Left ventricle myocardium inferior (tissue), 1 donor: ENCODE measurements at places on chromosomes 11 and 22. TPM values are rescaled to one million over a fixed set of nuclear protein-coding genes. Genes with fewer than 3 reads are reported as not detected.

DNA sequence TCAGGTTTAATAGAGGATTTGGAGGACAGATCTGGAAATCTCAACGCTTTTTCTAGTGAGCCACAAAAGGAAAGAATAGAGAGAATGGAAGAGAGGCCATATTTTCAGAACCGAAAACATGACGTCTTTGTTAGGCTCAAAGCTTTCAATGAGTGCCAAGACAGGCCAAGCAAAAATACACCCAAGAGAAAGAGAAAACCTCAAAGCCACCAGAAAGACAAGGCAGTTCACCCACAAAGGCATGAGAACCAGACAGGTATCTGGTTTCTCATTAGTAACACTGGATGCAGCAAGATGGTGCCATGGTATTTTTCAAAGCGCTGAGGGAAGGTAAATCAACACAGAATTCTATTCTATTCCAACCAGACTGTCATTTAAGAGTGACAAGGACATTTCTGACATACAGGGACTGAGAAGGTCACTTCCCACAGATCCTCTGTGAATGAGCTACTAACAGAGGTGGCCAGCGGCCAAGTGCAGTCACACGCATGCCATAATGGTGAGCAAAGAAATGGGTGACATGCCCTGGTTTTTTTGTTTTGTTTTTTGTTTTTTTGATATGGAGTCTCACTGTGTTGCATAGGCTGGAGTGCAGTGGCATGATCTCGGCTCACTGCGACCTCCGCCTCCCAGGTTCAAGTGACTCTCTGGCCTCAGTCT is 41.9 kb downstream of the TOLLIP start:
- H3K27ac ChIP-seq = peak overlapping the region; percentile 35
- DNase-seq = no peak
- no peaks in the 10 kb centered on the region for H3K27me3 ChIP-seq
- no peaks in the 10 kb centered on the region for H3K36me3 ChIP-seq
- no peak overlapping the region for H3K4me3 ChIP-seq
- peaks cover 17% of the 10 kb centered on the region for H3K4me1 ChIP-seq

DNA sequence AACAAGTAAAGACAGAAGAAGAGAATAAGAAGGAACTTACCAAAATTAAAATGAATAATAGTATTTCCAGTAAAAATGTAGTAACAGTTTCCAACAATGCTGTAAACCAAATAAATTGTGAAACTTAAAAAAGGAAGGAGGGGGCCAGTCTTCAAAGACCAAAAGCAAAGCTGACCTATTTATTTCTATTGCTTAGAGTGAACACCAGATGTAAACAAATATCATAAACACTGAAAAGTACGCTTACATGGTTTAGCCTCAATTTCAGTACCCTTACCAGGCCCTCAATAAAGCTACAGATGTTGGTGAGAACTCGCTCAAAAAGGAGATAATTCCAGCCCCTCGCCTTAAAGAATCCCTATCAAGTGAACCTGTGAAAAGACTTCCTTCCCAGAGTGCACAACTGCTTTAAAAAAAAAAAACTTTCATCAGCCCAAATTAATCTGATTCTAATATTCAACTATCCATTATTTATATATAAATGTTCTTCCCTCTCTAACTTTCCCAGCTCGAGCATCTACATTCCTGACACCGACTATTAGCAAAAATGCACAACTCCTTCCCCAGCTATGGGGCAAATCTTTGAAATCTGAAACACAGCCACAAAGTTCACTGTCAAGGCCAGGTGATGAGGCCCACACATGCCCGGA is 2.4 kb downstream of the PHF21A start:
- H3K4me1 ChIP-seq = peaks cover 80% of the 10 kb centered on the region
- H3K27me3 ChIP-seq = no peaks in the 10 kb centered on the region
- peak overlapping the region; percentile 97 for H3K27ac ChIP-seq
- no peak for DNase-seq
- H3K36me3 ChIP-seq = no peaks in the 10 kb centered on the region
- H3K4me3 ChIP-seq = peak overlapping the region; percentile 86

- H3K27ac ChIP-seq = peak overlapping the region; percentile 15
- no peaks in the 10 kb centered on the region for H3K27me3 ChIP-seq
These were observed 26.8 kb downstream of the ANO1 start for GRCh38 chr11:70104961-70105360.

DNA sequence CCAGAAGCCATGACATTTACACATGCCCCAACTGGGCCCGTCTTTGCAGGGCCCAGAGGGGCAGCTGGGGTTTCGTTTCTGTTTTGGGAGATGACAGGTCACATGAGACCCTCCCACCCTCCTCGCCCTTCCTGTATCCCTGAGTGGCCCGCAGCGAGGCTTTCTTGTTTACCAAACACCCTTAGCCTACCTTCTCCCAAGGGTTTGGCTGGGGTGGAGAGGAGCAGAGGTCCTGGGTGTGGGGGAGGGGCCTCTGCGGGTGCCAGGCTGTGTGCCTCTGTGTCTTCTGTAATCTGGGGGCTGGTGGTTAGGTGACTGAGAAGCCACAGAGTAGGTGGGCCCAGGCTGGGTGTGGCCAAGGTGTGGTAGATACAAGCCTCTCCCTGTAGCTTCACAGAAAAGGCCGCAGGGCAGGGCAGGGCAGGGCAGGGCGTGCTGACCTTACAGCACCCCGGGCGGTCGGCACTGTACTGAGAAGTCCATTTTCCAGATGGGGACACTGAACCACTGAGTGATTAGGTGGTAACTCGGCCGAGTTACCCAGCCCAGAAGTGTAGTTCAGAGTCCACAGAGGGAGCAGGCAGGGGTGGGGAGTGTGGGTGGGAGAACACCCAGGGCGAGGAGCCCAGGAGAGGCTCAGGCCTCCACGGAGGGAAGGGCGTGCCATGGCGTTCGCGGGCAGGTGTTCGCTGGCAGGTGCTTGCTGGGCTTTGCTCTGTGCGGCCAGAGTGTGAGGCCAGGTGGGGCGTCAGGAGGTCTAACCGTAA is 8.7 kb downstream of the PRR5 start:
- no peak for DNase-seq
- H3K27ac ChIP-seq = no peak overlapping the region
- H3K27me3 ChIP-seq = peaks cover 17% of the 10 kb centered on the region

DNA sequence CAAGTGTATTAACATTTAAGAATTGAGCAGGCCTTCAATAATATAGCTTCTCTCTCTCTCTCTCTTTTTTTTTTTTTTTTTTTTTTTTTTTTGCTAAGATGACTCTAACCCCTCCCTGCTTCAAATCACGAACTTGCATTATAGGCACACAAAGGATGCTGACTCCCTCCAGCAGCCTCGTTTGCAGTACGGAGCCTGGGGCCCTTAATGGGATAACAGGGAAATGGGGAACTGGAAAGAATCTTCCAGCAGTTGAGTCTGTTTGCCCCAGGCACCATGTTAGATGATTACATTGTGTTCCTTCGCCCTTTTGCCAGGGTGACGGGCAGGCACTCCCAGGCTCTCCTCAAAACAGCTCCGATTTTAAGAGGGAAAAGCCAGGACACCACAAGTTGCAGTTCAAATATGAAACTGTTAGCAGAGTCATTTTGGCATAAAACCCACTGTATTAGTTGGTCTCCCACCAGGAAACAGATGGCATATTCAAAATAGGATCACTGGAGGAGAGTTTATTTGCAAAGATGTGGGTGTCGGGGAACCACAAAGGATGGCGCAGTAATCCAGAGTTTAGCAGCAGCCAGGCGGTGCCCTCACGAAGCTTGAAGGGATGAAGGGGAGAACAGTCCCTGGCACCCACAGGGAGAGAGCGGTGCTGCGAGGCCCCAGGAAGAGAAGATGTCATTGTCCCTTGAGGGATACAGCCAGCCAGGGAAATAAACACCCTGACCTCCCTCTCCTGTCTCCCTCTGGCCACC is 26.5 kb upstream of the TREH start:
- H3K36me3 ChIP-seq = no peaks in the 10 kb centered on the region
- H3K27ac ChIP-seq = no peak overlapping the region
- H3K27me3 ChIP-seq = no peaks in the 10 kb centered on the region
- no peak for DNase-seq
- no peak overlapping the region for H3K4me3 ChIP-seq

DNA sequence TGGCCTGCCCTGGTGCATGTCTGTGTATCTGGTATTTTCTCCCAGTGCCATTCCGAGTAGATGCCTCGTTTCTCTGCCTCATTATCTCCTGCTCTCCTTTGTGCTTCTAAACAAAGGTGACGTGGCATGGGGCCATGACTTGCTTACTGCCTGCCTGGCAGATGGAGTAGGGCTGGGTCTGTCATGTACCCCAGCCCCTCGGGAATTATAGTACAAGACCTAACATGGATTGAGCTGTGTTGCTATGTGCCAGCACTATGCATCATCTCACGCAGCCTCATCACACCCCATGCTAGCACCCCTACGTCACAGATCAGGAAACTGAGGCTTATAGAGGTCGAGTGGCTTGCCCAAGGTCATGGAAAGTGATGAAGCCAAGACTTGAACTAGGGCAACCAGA is 88.1 kb downstream of the GALNT18 start:
- H3K36me3 ChIP-seq = no peaks in the 10 kb centered on the region
- H3K27me3 ChIP-seq = no peaks in the 10 kb centered on the region
- H3K4me3 ChIP-seq = no peak overlapping the region
- peak overlapping the region; percentile 52 for H3K27ac ChIP-seq
- H3K4me1 ChIP-seq = peaks cover 86% of the 10 kb centered on the region

DNA sequence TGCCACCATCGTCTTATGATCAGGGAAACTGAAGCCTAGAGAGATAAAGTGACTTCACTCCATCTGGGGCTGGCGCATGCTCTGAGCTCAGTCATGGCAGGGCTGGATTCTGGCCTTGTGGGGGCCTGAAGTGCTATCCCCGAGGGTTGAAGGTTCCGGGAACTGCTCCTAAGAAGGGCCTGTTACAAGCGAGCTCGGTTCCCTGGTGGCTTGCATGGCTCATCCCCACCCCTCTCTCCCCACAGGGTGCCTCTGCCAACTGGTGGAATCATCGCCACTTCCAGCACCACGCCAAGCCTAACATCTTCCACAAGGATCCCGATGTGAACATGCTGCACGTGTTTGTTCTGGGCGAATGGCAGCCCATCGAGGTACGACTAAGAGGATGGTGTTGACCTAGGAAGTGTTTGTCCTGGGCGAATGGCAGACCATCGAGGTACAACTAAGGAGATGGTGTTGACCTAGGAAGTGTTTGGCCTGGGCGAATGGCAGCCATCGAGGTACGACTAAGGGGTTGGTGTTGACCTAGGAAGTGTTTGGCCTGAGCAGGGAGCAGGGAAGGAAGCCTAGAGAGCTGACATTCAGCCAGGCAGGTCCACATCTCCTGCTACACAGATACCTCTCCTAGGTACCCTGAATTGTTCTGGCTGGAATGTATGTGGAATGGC is 19.9 kb downstream of the FADS2 start:
- H3K27me3 ChIP-seq = no peaks in the 10 kb centered on the region
- DNase-seq = no peak
- peaks cover 20% of the 10 kb centered on the region for H3K4me1 ChIP-seq
- no peak overlapping the region for H3K4me3 ChIP-seq

DNA sequence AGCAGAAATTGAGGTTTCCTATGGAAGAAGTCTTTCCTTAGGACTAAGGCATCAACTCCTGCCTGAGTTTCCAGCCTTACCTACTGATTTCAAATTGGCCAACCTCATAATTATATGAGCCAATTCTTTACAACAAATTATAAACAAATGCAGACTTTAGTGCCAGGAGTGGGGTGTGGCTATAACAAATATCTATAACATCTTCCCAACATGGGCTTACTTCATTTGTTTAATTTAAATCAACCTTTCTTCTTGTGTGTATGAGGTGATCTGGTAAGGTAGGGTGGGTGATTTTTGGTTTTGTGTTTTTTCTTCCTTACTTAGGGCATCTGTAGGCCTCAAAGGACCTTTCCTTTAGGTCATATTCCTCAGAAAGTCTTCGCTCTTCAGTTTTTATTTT is 354.9 kb downstream of the SHANK2 start:
- DNase-seq = no peak

DNA sequence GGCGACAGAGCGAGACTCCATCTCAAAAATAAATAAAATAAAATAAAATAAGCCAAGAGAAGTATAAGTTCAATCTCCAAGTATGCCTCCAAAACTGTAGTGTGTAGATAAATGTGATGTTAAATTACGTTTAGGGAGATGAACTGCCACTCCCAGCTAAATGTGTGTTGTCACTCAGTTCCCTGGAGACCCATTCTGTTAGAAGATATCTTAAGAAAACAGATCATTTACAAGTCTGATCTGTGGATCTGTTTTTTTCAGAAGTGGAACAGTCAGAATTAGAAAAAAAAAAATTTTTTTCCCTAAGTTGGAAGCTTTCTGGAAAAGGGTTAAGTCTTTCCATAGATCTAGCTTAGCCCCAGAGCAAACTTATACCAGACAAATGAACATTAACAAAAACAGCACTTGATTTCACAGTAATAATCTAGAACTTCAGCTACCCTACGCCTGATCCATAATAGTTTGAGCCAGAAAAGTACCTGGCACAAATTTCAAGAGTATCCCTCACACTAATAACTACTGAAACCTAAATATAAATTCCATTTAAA is 18.2 kb downstream of the CELF1 start:
- H3K4me3 ChIP-seq = no peak overlapping the region

LRRC4C gene
- total RNA-seq = 0.41 TPM

ART1 gene
- 0.58 TPM for total RNA-seq

VEGFB gene
- total RNA-seq = 272 TPM

RAB3IL1 gene
- total RNA-seq = 9.5 TPM

NCAM1 gene
- 332 TPM for total RNA-seq

SAAL1 gene
- 6.8 TPM for total RNA-seq
